Muscle of back (tissue), 13 donors: ENCODE measurements at places on chromosomes 4 and X.

GRCh38 chr4:139458999-139459398, 5.1 kb downstream of the RAB33B start:
- no peak for DNase-seq

DNA sequence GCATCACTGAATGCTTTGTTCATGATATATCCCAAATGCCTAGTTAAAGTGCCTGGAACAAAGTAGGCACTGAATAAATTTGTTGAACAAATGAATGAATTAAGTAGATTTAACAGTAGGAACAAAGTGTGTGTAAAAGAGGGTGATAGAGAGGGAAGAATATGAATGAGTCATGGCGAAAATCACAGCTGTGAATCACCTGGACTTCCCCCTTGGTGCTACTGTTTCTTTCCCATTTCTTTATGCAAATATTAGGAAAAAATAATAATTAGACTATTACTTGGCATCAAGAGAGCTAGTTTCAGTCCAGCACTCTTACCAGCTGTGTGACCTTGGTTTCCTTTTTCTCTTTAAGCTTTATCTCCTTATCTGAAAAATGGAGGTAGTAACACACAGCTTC, 9.2 kb downstream of the SPIN3 start:
- no peak for DNase-seq

- no peak for DNase-seq
Observed at GRCh38 chr4:102169345-102169744, 175.9 kb downstream of the SLC39A8 start.

DNA sequence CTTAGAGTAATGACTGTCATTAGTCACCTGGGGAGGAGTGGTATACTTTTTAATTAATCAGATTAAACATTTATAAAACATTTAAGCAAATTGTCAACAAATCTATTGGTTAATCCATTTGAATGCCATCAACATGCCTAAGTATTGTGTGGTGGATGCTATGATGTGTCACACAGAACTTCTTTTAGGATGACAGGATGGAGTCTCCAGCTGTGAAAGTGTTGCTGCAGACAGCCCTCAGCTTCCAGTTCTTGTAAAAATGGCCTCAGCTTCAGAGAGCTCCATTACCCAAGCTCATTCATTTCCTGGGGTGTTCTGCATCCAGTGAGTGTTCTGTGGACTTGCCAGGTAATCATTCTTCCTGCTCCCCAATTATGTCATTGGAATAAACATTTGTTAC, 74.3 kb upstream of the CLNK start:
- no peak for DNase-seq

- no peak for DNase-seq
Observed at GRCh38 chr4:73912191-73912590, 43.0 kb downstream of the CXCL1 start.

- peak; percentile 20 for DNase-seq
Observed at GRCh38 chrX:69968950-69969349, 80.8 kb downstream of the AWAT2 start.

DNA sequence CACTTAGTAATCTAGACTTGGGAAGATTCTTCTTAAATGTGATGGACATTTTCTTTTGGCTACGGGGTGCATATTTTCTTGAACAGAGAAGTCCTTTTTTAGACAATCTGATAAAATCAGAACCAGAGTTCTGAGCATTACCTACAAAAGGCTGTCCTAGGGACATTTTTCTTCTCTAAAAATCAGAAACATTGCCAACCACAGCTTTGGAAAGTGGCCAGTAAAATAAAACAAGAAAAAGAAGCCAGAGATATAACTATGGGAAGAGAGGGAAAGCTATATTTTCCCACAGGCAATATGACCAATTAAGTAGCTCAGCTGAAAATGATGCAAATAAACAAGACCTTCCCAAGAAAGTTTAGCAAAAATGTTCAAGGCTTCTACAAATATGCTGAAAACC, 55.9 kb downstream of the MXRA5 start:
- no peak for DNase-seq

- no peak for DNase-seq
Observed at GRCh38 chrX:98338544-98338943, 1454.8 kb downstream of the RPA4 start.

GRCh38 chr4:113823291-113823659, 61.7 kb upstream of the CAMK2D start:
- DNase-seq: no peak

- DNase-seq: no peak
Observed at GRCh38 chr4:76762137-76763130, 135.5 kb downstream of the SOWAHB start.

- peak; percentile 17 for DNase-seq
Observed at GRCh38 chr4:175891851-175892250, 79.8 kb upstream of the GPM6A start.

GRCh38 chr4:145756244-145756643, 76.3 kb downstream of the C4orf51 start:
- no peak for DNase-seq

DNA sequence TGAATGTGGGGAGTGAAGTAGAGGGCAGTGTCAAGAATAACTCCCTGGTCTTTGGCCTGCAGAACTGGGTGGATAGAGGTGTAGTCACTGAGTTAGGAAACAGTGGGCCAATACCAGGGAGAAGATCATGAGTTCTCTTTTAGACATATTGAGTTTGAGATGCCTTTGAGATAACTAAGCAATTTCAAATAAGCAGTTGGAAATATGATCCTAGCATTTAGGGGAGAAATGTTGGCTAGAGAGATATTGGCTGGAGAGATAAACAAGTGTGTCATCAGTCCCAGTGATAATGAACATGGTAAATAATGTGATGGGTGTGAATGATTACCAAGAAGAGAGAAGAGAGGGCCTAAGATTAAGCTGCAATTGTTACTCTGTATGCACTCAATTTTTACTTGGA, 95.3 kb upstream of the HPRT1 start:
- no peak for DNase-seq

DNA sequence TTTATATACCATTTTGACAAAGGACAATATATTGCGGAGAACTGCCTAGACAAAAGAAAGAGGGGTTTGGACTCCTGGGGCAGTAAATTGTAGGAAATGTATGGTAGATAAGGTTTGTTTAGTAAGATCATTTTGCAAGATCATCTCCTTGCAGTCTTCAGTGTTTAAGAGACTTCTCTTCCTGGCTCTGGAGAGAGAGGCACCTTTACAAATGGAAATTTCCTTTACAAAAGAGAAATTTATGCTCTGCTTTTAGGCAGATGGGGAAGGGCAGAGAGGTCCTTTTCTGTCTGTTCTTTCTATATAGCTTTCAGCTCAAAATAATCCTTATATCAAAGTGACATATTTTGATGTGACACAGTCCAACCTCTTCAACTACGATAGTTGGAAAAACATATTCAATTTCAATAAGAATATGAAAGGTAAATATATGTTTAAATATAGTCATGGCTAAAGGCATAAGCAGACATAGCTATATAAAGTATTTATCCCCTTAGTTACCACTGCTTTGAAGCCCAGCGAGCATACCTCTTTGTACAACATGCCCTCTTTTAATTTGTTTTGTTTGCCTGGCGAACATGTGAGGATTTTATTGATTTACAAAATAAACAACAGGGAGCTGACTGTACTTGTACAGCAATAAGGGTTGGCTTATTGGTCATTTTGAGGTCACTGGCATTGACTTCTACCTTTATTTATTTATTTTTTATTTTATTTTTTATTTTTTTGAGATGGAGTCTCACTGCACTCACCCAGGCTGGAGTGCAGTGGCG, 65.2 kb downstream of the TRIM2 start:
- DNase-seq: no peak

DNA sequence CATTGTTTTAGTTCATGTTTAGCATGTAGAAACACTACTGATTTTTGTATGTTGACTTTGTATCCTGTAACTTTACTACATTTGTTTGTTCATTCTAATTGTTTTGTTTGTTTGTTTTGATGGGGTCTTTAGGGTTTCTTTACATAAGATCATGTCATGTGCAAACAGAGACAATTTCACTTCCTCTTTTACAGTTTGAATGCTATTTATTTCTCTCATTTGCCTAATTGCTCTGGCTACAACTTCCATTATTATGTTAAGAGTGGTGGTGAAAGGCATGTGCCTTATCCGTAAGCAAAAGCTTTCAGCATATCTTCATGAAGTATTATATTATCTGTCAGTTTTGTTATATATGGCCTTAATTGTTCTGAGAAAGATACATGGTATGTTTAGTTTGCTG, 571.1 kb downstream of the PCDH7 start:
- DNase-seq: no peak

- DNase-seq: no peak
Observed at GRCh38 chrX:81205551-81205950, 3.6 kb downstream of the SH3BGRL start.

GRCh38 chrX:68897118-68897945, 68.5 kb downstream of the EFNB1 start:
- no peak for DNase-seq

DNA sequence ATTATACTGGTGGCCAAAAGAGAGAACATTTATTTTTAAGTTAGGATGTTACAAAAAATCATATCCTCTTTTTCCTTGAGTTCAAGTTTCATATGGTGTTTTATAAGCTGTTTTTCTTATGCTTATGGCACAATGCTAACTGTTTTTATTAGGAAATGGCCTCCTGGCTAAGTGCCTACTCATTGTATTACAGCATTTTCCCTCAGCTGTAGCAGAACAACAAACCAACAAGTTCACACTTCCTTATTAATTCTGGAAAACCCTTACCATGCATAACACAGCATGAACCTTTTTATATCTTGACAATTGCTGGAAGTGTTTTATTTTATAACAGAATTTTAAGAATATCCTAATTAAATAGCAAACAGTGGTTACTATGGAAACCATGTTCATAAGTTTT, 165.8 kb downstream of the GASK1B start:
- peak; percentile 85 for DNase-seq

- DNase-seq: peak; percentile 74
Observed at GRCh38 chr4:82268050-82268825, 105.6 kb downstream of the HNRNPD start.

DNA sequence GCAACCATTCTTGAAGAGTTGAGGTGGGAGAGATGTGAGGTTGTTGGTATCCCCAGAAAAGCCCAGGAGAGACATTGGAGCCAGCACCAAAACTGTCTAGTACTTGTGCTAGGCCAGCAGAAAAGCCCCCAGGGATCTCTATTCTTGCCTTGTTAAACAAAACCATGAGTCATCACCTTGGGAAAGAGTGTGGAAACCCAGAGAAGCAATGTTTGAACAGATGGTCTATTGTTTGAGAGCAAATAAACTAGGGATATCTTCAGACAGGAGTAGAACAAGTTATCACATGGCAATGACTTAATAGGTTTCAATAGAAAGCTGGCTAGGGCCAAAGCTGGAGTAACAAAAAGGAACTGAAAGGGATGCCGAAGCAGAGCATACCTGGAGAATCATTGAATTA, 195.7 kb upstream of the CASK start:
- no peak for DNase-seq

GRCh38 chr4:81343536-81343935, 128.2 kb downstream of the RASGEF1B start:
- no peak for DNase-seq

DNA sequence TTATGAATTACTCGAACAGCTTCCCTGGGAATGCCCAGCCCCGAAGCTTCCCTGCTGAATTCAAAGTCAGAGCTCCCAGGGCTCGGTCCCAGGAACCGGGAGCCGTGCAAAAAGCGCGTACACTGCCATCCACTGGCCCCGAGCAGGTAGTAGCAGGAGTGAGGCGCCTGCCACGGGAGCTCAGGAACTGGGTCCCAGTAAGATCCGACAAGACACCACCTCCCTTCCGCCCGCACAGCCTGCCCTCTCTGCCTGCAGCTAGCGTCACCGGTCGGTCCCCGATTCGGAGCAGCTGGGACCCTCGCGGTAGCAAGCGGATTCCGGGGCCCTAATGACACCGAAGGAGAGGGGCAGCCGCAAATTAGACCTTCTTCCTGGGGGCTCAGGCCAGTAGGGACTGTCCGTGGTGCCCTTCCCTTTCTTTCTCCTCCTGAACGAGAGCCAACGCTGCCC, 1.2 kb downstream of the CORIN start:
- peak; percentile 71 for DNase-seq

- DNase-seq: no peak
Observed at GRCh38 chr4:11743976-11744375, 315.3 kb upstream of the HS3ST1 start.

GRCh38 chr4:117560329-117560728, 474.0 kb upstream of the NDST3 start:
- DNase-seq: peak; percentile 6

GRCh38 chr4:123974386-123975149, 578.0 kb downstream of the SPRY1 start:
- no peak for DNase-seq

DNA sequence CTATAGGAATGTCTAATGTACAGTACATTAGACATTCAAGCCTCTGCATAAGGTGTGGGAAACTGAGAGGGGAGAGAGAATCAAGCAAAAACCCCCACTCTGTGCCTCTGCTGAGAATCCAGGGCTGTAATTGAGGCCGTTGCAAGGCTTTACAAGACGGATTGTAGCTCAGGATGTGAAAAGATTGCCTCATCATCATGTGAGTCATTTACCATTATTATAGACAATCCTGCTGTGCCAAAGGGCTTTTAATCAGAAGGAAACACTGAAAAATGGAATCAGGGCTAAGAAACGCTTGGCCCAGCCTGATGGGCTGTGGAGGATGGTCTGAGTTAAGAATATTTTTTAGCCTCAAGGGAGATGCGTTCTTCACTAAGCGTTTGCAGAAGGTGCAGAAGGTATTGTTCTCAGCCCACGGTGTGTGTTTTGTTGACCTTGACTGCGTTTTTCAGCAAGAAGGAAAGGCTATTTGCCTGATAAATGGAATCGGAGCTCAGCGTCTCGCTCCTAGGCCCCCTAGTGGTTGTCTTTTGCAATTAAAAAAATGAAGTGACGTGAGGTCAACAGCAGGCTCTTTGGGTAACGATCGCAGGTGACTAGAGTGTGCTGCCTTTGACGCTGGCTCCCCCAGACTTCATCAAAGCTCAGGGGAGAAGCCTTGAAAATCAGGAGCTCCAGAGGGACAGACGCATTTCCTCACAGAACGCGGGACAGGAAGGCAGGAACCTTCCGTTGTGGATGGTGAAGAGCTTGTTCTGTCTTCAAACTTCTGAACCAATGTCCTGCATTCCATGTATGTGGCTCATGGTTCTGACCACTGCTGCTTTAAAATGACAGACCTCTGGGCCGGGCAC, 18.1 kb upstream of the CHRNA9 start:
- DNase-seq: peak; percentile 85

GRCh38 chr4:8916351-8916885, 44.8 kb upstream of the HMX1 start:
- DNase-seq: no peak

- no peak for DNase-seq
Observed at GRCh38 chr4:172652369-172652768, 516.2 kb upstream of the GALNT7 start.

DNA sequence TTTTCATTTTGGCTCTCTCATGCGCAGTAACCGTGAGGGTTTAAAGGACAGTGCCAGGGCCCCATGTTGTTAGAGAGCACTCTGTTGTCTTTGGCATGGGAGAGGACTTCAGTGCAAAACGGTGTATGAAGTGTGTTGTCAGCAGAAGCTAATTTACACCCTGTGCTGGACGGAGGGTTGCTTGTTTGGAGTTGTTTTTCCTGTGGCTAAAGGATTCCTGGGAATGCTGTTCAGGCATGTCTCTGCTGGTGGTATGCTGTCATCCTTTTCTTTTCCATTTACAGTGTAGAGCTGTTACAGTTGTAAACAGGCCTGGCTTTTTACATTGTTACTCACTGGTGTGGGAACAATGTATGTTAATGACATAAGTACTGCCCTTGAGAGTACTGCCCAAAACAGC, 206.3 kb downstream of the CBR4 start:
- DNase-seq: peak; percentile 74
